Activated T-helper 1 cell treated with anti-CD3 and anti-CD28 coated beads, Interleukin-12 subunit alpha, Interleukin-12 subunit beta, Interleukin-2, Interleukin-4 antibody, amounts not matched to agents 30 ng/mL and 10 ng/mL and 1 ng/mL, durations not matched to agents 14 hours and 24 hours and 36 hours (primary cell): ENCODE measurements at places on chromosomes 6 and 20. TPM values are rescaled to one million over a fixed set of nuclear protein-coding genes. Genes with fewer than 3 reads are reported as not detected.

- no peaks in the 10 kb centered on the region for H3K36me3 ChIP-seq
- no peak for DNase-seq
- H3K4me3 ChIP-seq = no peak overlapping the region
- no peak overlapping the region for H3K27ac ChIP-seq
Observed at GRCh38 chr6:11008821-11009220, 35.3 kb downstream of the ELOVL2 start.

The EBF4 gene
- total RNA-seq = 12.3 and 12.6 TPM in 2 replicates

The FAXC gene
- not detected in 2 replicates for total RNA-seq

The PLCB4 gene
- not detected in 2 replicates for total RNA-seq

The RAD21L1 gene
- not detected in 2 replicates for total RNA-seq

DNA sequence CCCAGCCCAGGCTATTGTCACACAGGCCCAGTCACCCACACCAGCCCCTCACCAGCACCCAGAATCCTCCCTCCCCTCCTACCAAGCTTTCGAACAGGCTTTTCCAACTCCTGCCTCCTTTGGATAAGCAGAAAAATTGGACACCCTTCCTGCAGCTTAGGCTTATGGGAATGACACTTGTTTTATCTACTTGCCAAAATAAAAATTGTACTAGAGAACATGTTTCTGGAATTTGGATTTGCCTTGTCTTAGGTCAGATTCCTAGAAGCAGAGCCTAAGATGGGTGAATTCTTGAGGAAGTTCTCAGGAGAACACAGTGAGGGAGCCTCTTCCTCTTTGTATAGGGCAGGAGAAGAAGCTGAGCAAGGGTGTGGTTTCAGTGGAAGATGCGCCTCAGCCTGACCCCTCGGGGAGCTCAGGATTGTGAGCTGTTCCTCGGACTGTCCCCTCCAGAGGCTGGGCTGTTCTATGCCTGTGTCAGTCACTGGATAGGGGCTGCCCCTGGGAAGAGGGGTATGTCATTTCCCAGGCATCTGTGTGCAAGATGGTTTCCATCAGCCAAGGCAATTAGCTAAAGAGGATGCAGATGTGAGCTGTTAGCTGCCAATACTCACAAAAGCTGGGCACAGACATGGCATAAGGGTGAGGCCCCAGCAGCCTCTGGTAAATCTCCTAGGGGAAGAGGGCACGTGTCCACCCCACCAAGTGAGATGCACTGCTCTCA is 33.9 kb downstream of the ITPR3 start:
- peaks cover 9% of the 10 kb centered on the region for H3K4me1 ChIP-seq
- DNase-seq = no peak

The MCHR2 gene
- total RNA-seq = not detected in 2 replicates

The PRL gene
- not detected in 2 replicates for total RNA-seq

DNA sequence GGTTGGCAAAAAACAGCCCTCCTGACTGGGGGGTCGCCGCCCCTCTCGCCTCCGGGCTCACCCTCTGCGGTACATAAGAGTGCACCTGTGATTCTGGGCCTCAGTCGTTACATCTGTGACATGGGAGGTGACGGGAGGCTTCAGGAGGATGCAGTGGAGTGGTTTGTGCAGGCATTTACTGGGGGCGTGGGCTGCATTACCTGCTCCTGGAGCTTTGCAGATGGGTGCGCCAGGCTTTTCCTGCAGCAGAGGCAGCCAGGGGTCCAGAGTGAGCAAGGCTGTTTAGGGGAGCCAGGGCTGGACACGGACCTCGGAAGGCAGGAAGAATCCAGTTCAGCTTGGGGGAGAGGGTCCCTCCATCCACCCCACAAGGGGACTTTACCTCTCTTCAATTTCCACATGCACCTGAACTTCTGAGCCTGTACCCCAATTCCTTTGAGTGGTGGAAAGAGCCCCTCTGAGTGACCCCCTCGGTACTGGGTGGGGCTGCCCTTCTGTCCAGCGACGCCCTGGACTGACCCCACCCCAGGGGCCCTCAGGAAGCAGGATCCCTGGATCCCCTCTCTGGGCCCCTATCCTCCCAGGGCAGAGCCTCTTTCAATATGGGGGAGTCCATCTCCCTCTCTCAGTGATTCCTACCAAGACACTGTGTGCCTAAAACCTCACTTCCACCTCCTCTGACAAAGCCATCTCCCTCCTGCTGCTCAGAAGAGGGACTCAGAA is 134.0 kb downstream of the TAF4 start:
- H3K36me3 ChIP-seq = no peaks in the 10 kb centered on the region
- H3K27me3 ChIP-seq = no peaks in the 10 kb centered on the region
- H3K4me1 ChIP-seq = no peaks in the 10 kb centered on the region
- H3K4me3 ChIP-seq = no peak overlapping the region
- H3K27ac ChIP-seq = no peak overlapping the region

DNA sequence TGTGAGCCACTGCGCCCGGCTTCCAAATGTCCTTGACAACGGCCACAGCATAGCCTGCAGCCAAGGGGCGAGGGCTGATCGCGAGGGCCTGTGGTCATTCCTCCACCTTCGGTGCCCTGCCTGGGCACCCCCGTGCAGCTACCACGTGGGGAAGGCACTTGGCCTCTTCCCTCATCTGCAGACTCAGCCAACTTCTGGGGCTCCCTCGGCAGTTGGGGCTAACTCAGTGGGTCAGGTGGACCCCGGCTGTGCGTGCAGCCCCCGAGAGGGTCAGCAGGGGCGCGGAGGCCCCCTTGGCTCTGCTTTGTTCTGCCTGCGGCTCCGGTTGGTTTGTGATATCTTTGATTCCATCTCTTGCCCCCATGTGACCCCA is 52.9 kb upstream of the BHLHE23 start:
- H3K36me3 ChIP-seq = no peaks in the 10 kb centered on the region
- H3K4me3 ChIP-seq = no peak overlapping the region
- peak overlapping the region; percentile 61 for H3K27ac ChIP-seq
- no peaks in the 10 kb centered on the region for H3K4me1 ChIP-seq
- no peak for DNase-seq

DNA sequence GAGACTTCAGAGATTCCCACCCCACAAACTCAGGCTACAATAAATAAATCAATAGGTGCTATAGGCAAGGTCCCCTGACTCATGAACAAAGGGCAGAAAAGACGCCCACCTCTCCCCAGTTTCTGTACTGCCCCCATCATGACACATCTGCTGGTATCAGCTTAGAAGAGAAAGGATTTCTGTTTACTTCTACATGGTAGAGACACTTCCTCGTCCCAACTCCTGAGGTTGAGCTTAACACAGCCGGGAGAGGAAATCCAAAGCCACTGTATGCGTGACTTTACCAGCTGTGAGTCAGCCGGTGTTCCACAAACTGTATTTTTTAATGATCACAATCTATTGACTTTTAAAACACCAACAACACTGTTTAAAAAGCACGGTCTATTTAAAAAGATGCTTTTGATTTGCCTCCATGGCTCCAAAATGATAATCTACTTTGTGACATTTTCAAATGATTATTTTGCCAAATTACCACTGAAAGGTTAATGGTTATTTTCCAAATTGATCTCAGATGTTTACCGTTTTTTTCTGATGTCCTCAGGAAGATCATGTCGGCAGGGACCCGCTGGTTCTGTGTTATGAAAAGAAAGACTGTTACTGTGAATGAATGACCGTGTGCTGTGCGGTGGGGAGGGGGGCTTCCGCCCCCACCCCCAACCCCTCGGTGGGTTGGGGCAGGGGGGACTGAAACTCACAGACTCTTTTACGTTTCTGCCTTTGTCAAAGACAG is 72.5 kb downstream of the ATP9A start:
- peaks cover 13% of the 10 kb centered on the region for H3K27me3 ChIP-seq
- H3K27ac ChIP-seq = peak overlapping the region; percentile 52
- peaks cover 4% of the 10 kb centered on the region for H3K36me3 ChIP-seq
- peaks cover 23% of the 10 kb centered on the region for H3K4me1 ChIP-seq
- DNase-seq = no peak

GRCh38 chr20:56778765-56779195 is 149.7 kb downstream of the TFAP2C start:
- H3K27ac ChIP-seq = no peak overlapping the region
- H3K27me3 ChIP-seq = peaks cover 6% of the 10 kb centered on the region
- H3K36me3 ChIP-seq = no peaks in the 10 kb centered on the region
- DNase-seq = no peak
- no peak overlapping the region for H3K4me3 ChIP-seq
